ENCODE measurements at places on chromosomes 3 and 15. TPM values are rescaled to one million over a fixed set of nuclear protein-coding genes. Genes with fewer than 3 reads are reported as not detected.

AADACL2 gene
- total RNA-seq: not detected

- no peak for DNase-seq
Observed at GRCh38 chr15:32099097-32099785, 68.9 kb downstream of the CHRNA7 start.

- no peak for DNase-seq
Observed at GRCh38 chr3:167851749-167852148, 116.2 kb downstream of the SERPINI1 start.

DNA sequence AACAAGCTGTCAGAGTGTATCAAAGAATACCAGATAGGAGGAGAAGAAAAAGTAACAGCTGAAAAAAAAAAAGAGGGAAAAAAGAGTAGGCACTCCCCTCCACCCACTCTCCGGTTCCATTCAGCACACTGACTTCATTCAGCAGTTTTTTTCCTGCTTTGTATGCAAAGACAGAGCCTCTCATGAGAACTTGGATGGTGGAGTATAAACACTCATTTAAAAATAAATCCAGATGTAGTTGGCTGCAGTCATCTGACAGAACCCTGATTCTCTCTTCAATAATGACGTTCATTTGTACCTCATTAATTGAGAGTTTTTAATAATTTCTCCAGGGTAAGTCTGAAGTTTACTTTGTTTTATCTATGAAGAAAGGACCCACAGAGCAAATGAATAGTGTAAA lies 81.0 kb downstream of the TMEM108 start:
- DNase-seq: no peak

DNA sequence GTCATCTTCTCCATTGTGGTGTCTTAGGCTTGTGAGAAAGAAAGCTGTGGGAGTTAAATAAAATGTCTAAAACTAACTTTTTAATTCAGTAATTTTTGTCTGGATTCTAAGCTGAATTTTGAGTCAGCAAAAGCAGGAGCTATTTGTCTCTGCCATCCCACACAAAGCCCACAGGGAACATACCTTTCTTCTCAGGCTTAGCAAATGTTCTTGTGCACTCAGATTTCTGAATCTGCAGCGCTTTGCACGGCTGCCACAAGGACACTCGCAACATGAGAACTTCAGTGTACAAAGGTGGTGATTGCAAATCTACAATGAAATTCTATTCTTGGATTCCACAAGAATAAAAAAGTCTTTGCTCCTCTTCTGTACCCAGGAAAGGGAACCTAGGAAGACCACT lies 88.2 kb upstream of the RNF7 start:
- no peak for DNase-seq

GRCh38 chr3:124600765-124601164 lies 129.5 kb upstream of the UMPS start:
- no peak for DNase-seq

All from mammary epithelial cell (primary cell).